ENCODE measurements at places on chromosomes 11 and 22.

- DNase-seq = no peak
These were observed 195.9 kb downstream of the ARHGAP42 start for GRCh38 chr11:100882957-100883356.

DNA sequence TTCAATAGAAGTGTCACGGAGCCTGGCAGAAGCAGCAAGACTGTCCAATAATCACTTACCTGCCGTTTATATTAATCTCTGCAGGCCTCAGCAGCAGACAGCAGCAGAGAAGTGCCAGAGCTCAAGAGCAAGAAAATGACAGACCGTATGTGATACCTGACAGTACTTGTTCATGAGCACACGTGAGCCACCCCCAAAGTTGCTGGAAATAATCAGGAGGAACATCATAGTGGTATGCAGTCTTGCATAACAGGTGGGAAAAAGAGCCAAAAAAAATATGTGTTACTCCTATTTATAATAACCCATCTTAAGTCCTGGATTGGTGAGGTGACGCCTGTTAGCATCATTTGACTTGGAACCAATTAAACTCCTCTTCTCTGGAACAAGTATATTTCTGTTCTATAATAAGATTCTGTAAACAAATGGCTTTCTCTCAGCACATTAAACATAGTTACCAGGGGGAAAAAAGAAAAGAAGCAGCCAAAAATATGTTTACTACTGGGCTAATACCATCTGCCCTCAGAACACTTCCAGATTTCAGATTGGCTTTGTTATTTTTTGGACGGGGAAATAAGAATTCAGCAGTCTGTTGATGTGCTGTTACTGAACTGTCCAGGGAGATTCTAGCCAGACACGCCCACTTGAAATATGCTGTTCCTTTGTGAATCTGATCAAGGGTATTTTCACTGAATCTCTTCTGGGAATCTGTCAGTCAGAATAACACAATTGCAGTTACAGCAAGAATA, 7.9 kb upstream of the SLN start:
- no peak for DNase-seq

DNA sequence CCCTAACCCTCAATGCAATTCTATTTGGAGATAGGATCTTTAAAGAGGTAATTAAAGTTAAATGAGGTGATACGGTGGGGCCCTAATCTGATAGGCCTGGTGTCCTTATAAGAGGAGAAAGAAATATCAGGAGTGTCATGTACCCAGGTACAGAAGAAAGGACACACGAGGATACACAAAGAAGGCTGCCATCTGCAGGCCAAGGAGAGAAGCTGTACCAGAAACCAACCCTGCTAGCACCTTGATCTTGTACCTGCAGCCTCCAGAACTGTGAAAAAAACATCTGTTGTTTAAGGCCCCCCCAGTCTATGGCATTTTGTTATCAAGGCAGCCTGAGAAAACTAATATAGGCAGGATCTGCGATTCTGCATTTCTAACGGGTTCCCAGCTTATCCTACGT, 44.2 kb downstream of the FBXO7 start:
- no peak for DNase-seq

GRCh38 chr11:110977661-110978060, 265.4 kb upstream of the ARHGAP20 start:
- peak; percentile 83 for DNase-seq

DNA sequence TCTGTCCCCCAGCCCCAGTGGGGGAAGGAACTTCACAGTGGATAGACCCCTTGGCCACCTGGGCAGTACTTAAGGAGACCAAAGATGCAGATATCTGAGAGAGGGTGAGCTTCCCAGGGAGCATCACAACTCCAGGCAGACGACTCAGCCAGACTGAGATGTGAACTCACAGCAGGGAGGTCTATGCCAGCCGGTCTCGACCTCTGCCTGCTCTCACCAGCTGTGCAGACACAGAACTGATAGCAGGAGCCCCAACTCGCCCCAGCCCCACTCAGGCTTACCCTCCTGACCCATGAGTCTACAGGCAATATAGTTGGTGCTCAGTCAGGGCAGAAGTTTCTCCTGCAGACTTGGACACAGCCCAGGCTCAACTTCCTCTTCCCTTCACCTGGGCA, 29.7 kb upstream of the ACCSL start:
- DNase-seq = no peak

- DNase-seq = no peak
These were observed 38.4 kb downstream of the TOLLIP start for GRCh38 chr11:1271002-1271401.

- DNase-seq = no peak
These were observed 44.0 kb upstream of the C11orf87 start for GRCh38 chr11:109378034-109378433.

DNA sequence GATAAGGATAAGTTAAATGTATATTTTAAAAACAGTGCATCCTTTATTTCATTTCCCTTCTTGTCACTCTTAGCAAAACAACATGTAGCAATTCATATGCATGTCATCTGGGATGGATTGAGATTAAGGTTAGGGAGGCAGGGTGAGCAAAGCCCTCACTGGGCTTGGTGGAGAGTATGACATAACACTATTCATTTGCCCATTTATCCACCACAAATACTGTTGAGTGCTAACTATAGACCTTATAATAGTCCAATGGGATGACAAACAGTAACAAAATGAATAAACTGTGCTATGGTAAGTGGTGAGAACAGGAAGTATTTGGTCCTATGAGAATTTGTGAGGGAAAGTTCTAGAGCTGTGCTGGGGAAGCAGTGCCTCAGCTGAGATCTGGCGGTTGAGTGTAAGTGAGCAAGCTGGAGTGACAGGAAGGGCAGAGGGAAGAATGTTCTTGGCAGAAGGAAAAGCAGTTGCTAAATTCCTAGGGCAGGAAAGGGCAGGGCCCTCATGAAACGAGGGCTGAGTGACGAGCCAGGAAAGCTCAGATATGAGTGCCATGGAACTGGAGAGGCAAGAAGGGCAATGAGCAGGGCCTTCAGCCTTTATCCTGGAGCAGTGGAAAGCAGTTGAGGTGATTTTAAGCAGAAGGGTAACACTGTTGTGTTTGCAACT, 6.7 kb downstream of the HSD17B12 start:
- no peak for DNase-seq

- no peak for DNase-seq
These were observed 2.0 kb upstream of the TRIM34 start for GRCh38 chr11:5622802-5623201.

GRCh38 chr22:29244785-29245625, 22.8 kb downstream of the RHBDD3 start:
- no peak for DNase-seq

Measured in MV-4-11 (cell line).